ENCODE measurements at places on chromosomes 4 and X. TPM values are rescaled to one million over a fixed set of nuclear protein-coding genes. Genes with fewer than 3 reads are reported as not detected.

The RAI2 gene
- polyA plus RNA-seq: 0.03 TPM

The SPANXN4 gene
- polyA plus RNA-seq: not detected

The EPHA5 gene
- polyA plus RNA-seq: not detected

The REPS2 gene
- polyA plus RNA-seq: 0.62 TPM

The NAA11 gene
- polyA plus RNA-seq: not detected

The S100G gene
- polyA plus RNA-seq: not detected

The RS1 gene
- not detected for polyA plus RNA-seq

The GAGE12F gene
- not detected for polyA plus RNA-seq

The TMSB15A gene
- 17.2 TPM for polyA plus RNA-seq

The DUSP21 gene
- polyA plus RNA-seq: not detected

The ERVMER34-1 gene
- polyA plus RNA-seq: 0.06 TPM

The OPRPN gene
- polyA plus RNA-seq: not detected

The SLBP gene
- 64.3 TPM for polyA plus RNA-seq

The BANK1 gene
- polyA plus RNA-seq: 0.05 TPM

The CXorf38 gene
- 8.4 TPM for polyA plus RNA-seq

The AKAP14 gene
- 0.23 TPM for polyA plus RNA-seq

The NLGN4X gene
- 0.05 TPM for polyA plus RNA-seq

The DGKK gene
- 0.02 TPM for polyA plus RNA-seq

The GLUD2 gene
- polyA plus RNA-seq: 0.31 TPM

The NAAA gene
- polyA plus RNA-seq: 3.4 TPM

The CENPVL3 gene
- polyA plus RNA-seq: 0.80 TPM

The GPR34 gene
- polyA plus RNA-seq: not detected

The RBBP7 gene
- polyA plus RNA-seq: 172 TPM

The TNMD gene
- not detected for polyA plus RNA-seq

The ZDHHC9 gene
- 8.1 TPM for polyA plus RNA-seq

The FGB gene
- polyA plus RNA-seq: not detected

The IL1RAPL1 gene
- polyA plus RNA-seq: 4.5 TPM

All from SK-N-SH (cell line).